Stimulated activated CD4-positive, alpha-beta T cell treated with anti-CD3 and anti-CD28 coated beads, TNF-alpha, amount 100 ng/mL, for 48 hours (primary cell): ENCODE measurements at places on chromosomes 2 and 18.

GRCh38 chr18:49112031-49112430 is 161.3 kb upstream of the SMAD7 start:
- DNase-seq = no peak

DNA sequence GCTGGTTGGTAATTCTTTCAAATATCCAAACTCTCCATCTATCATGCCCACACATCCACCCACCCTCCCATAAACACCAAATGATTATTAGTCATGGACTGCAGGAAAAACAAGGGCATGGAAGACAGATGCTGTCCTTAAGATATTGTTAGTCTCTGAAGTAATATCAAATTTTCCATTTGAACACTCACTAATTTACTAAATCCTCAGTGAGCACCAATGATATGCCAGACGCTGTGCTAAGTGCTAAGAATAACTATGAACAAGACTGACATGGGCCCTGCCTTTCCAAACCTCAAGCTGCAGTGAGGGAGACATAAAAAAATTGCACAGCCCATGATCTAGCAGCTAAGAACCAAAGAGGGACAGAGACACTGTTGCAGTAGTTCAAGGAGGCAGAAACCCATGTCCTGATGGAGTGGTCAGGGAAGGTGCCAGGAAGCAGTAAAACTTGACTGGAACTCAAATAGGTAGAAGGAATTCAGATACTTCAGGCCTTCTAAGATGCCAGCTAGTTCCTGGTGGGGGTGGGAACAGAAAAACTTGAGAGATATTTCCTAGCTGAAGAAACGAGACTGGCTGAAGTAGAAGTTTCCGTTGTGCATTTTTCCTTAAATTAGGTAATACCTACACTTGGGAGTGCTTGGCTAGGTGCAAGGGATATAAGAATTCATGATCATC is 182.1 kb downstream of the OSR1 start:
- no peak for DNase-seq

DNA sequence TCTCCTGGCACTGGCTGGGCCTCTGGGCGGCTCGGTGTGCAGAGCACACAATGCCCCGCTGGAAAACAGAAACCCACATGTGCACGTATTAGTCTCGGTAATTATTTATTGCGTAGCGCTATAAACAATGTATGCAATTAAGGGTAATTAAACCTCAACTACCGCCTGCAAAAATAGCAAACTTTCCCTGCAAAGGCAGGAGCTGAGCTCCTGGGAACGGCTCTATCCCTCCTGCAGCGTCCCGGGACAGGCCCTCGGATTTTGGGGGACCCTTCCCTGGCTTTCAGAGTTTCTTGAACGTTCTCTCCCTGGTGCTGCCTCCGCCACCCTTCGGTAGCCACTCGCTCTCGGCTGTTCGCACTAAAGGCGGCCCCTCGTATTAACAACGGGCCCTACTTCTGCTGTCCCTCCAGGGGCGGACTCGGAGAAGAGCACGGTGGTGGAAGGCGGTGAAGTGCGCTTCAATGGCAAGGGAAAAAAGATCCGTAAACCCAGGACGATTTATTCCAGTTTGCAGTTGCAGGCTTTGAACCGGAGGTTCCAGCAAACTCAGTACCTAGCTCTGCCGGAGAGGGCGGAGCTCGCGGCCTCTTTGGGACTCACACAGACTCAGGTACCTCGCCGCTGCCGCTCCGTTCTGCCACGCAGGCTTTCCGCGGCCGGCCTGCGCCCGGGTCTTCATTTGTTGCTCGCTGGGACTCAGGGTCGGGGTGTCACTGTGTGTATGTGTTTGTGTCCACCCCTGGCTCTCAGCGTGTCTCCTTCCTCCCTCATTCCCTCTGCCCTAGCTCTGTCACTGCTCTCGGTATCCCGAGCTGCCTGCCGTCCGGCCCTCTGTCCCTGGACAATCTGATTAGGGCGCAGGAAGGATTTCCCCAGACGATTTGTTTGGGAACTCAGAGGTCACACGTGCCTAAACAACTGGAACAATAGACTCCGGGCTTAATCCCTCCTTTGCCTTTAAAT is 1.2 kb downstream of the DLX1 start:
- DNase-seq = no peak

- DNase-seq = no peak
Measured at GRCh38 chr2:216206041-216206703, 97.0 kb downstream of the XRCC5 start.

DNA sequence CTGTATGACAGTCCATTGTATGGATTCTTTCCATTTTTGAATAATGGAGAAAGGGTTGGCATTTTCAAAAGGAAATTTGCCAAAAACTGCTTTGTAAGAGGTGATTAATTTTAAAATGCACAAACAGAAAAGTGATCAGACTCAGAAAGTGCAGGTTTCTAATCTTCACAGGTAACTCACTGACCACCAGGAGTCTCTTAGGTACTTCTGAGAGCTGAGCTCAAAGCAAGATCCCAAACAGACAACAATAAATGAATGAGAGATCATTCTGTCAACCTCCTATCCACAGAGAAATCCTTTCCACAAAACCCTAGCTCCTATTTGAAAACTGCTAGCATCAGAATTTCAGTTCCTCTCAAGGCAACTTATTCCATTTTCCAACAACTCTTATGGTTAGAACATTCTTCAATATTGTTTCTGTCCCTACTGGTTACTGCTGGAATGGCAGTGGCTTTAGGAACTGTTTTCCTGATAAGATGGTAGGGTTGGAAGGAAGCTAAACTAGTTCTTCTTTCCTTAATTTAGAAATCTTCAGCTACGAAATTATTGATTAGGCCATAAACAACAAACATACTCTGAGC is 20.6 kb upstream of the HAAO start:
- DNase-seq = no peak
